CD4-positive, CD25-positive, alpha-beta regulatory T cell (primary cell): ENCODE measurements at places on chromosomes 1 and 21. TPM values are rescaled to one million over a fixed set of nuclear protein-coding genes. Genes with fewer than 3 reads are reported as not detected.

GADD45A gene
- polyA plus RNA-seq = 33.5 TPM

CLCA1 gene
- not detected for polyA plus RNA-seq

UBQLN4 gene
- polyA plus RNA-seq = 7.1 TPM

GNPAT gene
- 36.4 TPM for polyA plus RNA-seq

IL19 gene
- not detected for polyA plus RNA-seq

SPAG17 gene
- not detected for polyA plus RNA-seq

LCE1D gene
- not detected for polyA plus RNA-seq

CCDC181 gene
- not detected for polyA plus RNA-seq

CAMK2N1 gene
- 0.29 TPM for polyA plus RNA-seq

TTC13 gene
- polyA plus RNA-seq = 13.8 TPM

KIF17 gene
- polyA plus RNA-seq = not detected

DNA sequence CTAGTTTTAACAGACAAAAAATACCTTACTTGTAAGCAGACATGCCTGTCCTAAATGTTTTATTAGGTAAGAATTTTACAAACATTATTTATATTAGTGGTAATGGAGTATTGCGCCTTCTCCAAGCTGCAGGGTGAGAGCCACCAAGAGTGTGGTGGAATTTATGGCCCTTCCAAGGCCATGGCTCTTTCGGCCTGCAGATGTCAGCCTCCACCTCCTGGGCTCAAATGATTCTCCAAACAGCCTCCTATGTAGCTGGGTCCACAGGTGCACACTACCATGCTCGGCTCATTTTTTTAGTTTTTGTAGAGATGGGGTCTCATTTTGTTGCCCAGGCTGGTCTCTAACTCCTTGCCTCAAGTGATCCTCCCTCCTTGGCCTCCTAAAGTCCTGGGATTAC is 56.3 kb downstream of the ITGB3BP start:
- no peak for DNase-seq

GRCh38 chr1:41578712-41579335 is 94.3 kb upstream of the EDN2 start:
- DNase-seq = no peak

GRCh38 chr1:116763116-116763786 is 9.0 kb downstream of the CD2 start:
- DNase-seq = no peak

GRCh38 chr1:206962272-206962671 is 8.0 kb downstream of the FCAMR start:
- no peak for DNase-seq

DNA sequence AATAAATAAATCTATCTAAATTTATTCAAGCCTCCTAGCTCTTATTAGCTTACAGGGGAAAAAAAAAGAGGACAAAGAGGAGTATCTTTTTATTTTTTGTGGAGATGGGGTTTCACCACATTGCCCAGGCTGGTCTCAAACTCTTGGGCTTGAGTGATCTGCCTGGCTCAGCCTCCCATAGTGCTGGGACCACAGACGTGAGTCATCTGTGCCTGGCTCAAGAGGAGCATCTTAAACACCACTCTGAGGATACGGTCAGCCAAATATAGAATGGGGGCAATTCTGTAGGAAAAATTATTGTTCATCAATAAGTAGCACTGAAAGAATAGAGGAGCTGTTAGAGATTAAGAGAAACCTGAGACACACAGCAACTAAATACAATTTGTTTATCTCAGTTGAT is 24.1 kb downstream of the SLC45A3 start:
- DNase-seq = no peak

GRCh38 chr1:48767975-48768510 is 8.6 kb downstream of the BEND5 start:
- no peak for DNase-seq

- no peak for DNase-seq
These were observed 10.6 kb upstream of the PRKACB start for GRCh38 chr1:84133479-84133878.

- no peak for DNase-seq
These were observed 174.5 kb downstream of the DENND1B start for GRCh38 chr1:197600751-197601150.

GRCh38 chr1:93490357-93490756 is 42.4 kb downstream of the FNBP1L start:
- DNase-seq = no peak

DNA sequence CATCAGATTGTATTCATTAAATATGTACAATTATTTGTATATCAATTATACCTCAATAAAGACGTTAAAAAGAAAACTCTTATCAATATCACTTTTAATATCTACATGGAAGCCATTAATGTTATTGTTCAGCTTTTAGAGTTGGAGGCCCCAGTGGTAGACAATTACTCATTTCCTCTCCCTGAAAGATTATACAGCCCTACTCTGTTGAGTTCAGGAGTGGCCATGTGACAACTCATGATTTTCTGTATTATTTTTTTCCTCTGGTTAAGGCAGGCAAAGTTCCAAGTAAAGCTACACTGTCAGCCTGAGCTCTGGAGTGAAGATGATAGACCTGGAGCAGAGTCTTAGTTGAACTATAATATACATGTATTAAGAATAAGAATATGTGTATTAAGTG is 247.9 kb upstream of the B3GALT2 start:
- no peak for DNase-seq

- no peak for DNase-seq
These were observed 62.5 kb upstream of the ARHGAP29 start for GRCh38 chr1:94299627-94300553.

DNA sequence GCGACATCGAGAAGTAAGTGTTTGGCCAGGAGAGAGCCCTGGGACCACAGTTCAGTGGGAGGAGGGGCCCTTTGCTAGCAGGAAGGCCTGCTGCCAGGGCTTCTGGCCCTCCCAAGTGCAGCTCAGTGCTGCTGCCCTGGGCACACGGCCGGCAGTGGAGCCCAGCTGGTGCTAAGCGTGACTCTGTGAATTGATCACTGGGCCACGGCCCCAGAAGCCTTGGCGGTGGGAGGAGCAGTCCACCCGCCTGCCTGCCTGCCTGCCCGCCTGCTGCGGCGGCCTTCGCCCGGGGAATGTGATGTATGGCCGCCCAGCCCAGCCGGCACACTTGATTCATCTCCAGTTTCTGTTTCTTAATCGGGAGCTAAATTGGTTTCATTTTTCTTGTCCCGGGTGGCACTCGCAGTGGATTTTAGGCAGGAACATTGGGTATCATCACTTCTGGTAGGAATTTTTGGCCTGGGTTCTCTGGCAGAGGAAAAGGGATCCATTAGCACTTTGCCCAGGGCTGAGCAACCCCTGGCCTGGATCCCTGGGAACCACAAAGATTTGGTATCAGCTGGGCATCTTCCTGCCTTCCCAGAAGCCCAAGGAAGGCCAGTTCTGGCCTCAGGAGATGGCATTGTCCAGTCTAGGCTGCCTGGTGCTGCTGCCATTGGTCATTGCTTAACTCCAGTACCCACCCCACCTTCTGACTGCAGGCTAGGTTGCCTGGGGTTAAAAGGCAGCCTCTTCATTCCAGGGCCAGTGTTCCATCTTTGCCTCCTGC is 28.6 kb downstream of the TMEM53 start:
- DNase-seq = no peak

DNA sequence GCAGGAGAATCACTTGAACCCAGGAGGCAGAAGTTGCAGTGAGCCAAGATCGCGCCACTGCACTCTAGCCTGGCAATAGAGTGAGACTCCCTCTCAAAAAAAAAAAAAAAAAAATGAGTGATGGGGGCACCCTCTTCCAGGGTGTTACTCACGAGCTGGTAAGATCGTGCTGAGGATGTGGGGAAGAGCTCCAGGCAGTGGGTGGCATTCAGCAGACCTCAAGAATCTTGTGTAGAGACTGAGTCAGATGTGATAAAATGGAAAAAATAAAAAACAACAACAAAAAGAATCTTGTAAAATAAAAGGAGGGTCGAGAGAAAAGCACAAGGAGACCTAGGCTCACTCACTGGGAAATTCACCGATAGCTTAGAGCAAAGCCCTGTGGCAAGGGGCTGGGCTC is 38.5 kb downstream of the EPHA2 start:
- no peak for DNase-seq

- DNase-seq = no peak
These were observed 118.9 kb downstream of the RIPK4 start for GRCh38 chr21:41647806-41648561.

- no peak for DNase-seq
These were observed 23.2 kb downstream of the TRIM45 start for GRCh38 chr1:117098287-117098890.

- DNase-seq = peak; percentile 78
These were observed 9.1 kb downstream of the TLR5 start for GRCh38 chr1:223133824-223134435.

GRCh38 chr1:19765623-19766022 is 34.1 kb downstream of the TMCO4 start:
- DNase-seq = peak; percentile 2

GRCh38 chr1:47701741-47702515 is 264.1 kb downstream of the FOXD2 start:
- DNase-seq = no peak

GRCh38 chr1:160777486-160778089 is 18.4 kb upstream of the LY9 start:
- DNase-seq = peak; percentile 67

DNA sequence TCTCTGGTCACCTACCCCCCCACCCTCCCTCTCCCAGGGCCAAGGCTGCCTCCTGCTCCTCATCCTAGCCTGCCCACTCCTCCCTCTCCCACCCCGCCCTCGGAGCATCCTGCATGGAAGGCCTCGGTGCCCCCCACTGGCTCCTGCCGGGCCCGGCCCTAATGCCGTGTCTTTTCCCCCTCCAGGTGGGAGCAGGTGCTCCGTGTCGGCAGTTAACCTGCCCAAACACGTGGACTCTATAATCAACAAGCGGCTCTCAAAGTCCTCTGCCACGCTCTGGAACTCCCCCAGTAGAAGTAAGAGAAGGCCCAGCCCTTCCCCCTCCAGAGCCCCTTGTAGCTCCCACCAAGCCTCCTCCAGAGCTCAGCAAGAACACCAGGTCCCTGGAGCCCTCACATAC is 18.8 kb downstream of the MAP7D1 start:
- no peak for DNase-seq

DNA sequence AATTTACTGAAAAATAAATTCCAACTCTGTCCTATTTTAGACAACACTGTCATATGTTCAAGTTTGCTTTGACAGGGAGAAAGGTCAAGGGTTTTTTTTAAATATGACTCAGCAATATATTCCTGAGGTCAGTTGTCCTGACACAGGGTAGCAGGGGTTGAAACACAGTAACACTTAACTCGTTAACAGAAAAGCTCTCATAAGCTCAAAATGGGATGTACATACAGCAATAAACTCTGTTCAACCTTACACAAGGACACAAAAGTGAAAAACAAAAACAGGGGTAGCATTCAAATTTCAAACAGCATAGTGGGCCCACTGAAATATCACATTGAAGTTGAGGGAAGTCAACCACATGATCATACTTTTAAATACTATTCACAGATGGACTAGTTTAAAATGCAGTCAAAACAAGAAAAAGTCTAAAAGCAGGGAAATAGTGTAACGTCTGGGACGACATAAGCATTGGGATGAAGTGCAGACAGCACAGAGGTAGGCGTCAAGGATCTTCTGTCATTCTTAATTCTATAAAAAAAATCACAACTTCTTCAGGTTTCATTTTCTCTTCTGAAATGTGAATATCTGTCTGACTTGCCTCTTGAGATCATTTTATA is 89.9 kb downstream of the SLC44A5 start:
- DNase-seq = no peak

- DNase-seq = no peak
These were observed 21.3 kb upstream of the LRRC3 start for GRCh38 chr21:44433791-44434567.

DNA sequence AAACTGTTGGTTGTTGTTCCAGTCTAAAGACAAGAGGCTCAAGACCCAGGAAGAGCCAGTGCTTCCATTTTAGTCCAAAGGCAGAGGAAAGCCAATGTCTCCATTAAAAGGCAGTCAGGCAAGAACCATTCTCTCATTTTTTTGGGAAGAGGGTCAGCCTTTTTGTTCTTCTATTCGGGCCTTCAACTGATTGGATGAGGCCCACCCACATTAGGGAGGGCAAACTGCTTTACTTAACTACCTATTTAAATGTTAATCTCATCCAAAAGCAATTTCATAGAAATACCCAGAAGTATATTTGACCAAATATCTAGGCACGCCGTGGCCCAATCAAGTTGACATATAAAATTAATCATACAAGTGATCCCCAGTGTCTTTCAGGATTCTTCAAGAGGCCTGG is 104.4 kb upstream of the SYT6 start:
- no peak for DNase-seq

DNA sequence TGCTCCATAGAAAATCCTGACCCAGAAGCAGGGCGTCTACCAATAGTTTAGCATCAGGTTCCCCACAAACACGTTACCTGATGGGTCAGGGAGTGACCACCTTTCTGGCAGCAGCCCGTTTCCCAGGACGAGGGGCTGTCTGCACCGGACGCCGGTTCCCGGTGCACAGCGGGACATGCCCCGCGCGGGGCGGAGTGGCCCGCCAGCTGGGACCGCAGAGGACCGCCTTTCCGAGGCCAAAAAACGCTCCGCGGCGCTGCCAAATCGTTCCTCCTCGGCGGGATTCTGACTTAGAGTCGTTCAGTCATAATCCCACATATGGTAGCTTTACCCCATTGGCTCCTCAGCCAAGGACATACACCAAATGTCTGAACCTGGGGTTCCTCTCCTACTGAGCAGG is 126.1 kb downstream of the LIPI start:
- DNase-seq = no peak

GRCh38 chr1:48470481-48470855 is 1.5 kb downstream of the SPATA6 start:
- DNase-seq = no peak

DNA sequence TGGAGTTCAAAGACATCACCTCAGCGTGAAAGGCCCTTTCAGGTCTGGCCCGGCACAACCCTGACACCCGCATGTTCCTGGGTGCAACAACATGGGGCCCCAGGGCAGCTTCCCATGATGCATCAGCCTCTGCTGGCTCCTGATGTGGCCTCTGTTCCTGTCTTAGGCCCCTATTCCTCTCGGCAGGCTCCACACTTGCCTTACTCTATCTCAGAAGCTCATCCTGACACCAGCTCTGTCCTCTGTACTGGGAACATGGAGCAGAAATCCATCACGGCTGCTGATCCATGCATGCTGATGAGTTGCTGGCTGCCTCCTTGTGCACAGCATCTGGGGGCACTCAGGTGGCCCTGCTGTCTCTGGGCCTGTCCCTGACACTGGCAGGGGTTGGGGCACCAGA is 74.6 kb downstream of the ADARB1 start:
- DNase-seq = no peak

GRCh38 chr21:34526618-34527290 is 14.7 kb upstream of the KCNE1 start:
- DNase-seq = no peak

- DNase-seq = no peak
These were observed 113.1 kb downstream of the PCP4 start for GRCh38 chr21:39980241-39980820.

DNA sequence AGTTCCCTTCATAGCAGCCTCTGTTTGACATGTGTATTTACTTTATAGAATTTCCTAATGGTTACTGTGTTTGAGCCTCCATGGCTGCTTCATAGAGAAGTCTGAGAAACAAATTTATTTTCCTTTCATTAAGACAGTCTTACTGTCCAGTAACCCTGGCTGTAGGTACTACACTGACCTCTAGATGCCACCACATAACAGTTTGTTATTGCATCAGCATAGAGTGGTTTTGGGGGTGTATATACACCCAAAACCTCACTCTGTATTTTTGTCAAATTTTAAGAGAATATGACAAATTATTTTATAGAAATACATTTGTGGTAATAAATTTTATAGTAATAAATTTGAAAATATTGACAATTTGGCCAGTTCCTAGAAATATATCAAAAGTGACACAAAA is 57.3 kb downstream of the OBSCN start:
- DNase-seq = no peak

- DNase-seq = no peak
These were observed 80.1 kb downstream of the SH3BGR start for GRCh38 chr21:39531840-39532239.
